ENCODE measurements at places on chromosomes 12 and 14.

GRCh38 chr14:50000380-50001150 is 107.7 kb downstream of the ARF6 start:
- peak; percentile 94 for DNase-seq

GRCh38 chr14:36478782-36479181 is 41.2 kb downstream of the NKX2-1 start:
- peak; percentile 35 for DNase-seq

GRCh38 chr14:71359823-71360222 is 452.6 kb downstream of the PCNX1 start:
- DNase-seq = no peak

GRCh38 chr12:92192360-92192759 is 46.7 kb upstream of the BTG1 start:
- no peak for DNase-seq

GRCh38 chr14:49036984-49037516 is 549.1 kb downstream of the RPS29 start:
- no peak for DNase-seq

DNA sequence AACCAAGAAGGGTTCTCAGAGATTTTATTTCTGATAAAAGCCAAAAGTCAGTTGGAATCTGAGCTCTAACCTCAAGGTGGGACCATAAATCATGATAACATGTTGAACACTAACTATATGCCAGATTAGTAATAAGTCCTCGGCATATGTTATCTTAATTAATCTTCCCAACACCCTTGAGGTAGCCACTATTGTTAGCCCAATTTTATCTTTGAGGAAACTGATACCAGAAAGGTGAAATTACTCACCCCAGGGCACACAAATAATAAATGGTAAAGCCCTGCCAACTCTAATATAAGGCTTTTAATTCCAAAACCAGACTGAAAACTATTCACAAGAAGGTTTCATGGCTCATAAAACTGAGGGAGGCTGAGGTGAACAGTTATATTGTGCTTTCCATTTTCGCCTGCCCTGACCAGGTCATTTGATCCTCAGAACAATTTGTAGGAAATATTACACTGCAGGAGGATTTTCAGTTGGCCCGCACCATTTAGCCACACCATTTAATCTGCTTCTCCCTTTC is 16.1 kb upstream of the NUAK1 start:
- DNase-seq = no peak

DNA sequence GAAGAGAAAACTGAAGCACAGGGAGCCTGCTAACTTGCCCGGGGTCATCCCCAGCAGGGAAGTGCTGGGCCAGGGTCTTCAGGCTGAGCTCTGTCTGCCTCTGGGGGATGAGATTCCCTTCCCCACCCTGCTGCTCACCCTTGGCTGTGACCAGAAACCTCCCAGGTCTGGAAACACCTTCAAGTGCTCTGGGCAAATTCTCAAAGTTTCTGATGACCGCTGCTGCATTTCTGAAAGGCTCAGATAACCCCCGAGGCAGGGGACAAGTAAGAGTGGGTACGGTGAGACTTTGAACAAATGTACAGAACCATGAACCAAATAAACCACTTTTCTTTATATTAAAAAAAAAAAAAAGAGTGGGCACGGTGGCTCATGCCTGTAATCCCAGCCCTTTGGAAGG is 41.3 kb downstream of the LTBP2 start:
- DNase-seq = no peak
